ENCODE measurements at places on chromosomes 1 and 21.
A peak's percentile ranks its signal among the peaks of the same experiment; 100 is the strongest.

GRCh38 chr1:207861442-207862177 is 49.3 kb downstream of the CD34 start:
- no peak for DNase-seq

GRCh38 chr1:206890125-206891060 is 6.8 kb upstream of the IL24 start:
- DNase-seq: no peak

- DNase-seq: no peak
Observed at GRCh38 chr1:223056802-223057201, 86.2 kb downstream of the TLR5 start.

- no peak for DNase-seq
Observed at GRCh38 chr1:159091607-159092031, 15.1 kb upstream of the AIM2 start.

GRCh38 chr1:195590649-195591048 is 1017.6 kb downstream of the KCNT2 start:
- DNase-seq: no peak

DNA sequence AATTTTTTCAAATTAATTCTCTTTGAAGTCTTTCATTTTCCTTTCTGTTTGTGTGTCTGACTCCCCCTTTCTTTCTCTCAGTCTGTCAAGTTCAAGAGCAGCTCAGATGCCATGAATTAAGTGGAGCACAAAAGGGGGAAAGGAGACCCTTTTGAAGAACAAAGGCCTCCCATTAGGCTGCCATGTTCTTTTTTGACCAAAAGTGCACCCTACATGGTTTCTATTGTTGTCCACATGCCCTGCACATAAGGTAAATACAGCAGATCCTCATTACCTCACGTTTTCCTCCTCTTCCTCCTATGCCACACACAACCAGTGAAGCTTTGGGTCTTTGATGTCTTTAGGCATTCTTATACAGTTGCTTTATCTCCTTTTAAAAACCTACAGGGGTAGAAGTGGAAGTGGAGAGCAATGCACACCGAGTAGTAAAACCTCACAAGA is 47.7 kb downstream of the POU2F1 start:
- DNase-seq: no peak

DNA sequence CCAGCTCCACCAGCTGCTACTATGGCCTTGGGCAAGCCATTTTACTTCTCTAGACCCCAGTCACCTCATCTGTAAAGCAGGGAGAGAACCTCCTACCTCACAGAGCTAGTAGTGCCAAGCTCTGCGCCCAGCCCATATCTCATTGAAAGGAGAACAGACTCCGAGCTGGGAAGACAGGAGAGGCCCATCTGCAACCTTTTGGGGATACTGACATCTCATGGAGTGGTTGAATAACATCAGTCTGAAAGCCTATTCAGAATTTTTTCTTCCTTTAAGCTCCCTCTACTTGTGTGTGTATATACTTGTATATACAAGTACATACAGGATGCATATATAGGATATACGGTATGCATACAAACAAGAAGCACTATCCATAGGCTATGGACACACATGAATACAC is 279.5 kb upstream of the POU3F1 start:
- no peak for DNase-seq

- no peak for DNase-seq
Observed at GRCh38 chr1:2174348-2175054, 20.1 kb downstream of the FAAP20 start.

- no peak for DNase-seq
Observed at GRCh38 chr1:102586022-102586421, 522.3 kb downstream of the COL11A1 start.

DNA sequence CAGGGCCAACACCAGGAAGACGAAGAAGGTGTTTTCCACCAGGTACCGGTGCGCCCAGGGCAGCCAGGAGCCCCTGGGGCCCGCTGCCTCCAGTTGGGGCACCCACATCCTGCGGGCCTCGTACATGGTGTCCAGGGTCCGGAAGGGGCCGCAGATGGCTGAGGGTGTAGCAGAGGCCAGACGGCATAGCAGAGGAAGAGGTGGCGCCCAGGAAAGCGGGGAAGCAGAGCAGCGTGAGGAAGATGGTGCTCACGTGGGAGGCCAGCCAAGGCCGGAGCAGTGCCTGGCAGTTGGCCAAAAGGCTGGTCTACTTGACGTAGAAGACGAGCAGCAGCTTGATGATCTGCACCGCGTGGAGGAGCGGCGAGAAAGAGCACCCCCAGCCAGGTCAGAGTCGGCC is 40.4 kb downstream of the ZNF691 start:
- DNase-seq: no peak

- no peak for DNase-seq
Observed at GRCh38 chr1:119132179-119132578, 8.3 kb downstream of the WARS2 start.

- no peak for DNase-seq
Observed at GRCh38 chr1:228293393-228293792, 85.5 kb downstream of the OBSCN start.

GRCh38 chr1:179297105-179297378 is 3.4 kb downstream of the SOAT1 start:
- no peak for DNase-seq

DNA sequence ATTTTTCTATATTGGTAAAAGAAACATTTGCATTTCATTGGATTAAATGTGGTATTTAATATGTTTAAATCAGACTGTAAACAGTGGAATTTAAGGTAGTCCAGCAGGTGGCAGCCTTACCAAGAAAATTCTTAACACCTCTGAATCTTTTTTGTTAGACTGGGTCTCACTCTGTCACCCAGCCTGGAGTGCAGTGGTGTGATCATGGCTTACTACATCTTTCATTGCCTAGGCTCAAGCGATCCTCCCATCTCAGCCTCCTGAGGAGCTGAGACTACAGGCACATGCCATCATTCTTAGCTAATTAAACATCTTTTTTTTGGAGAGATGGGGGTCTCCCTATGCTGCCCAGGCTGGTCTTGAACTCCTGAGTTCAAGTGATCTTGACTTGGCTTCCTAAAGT is 98.8 kb downstream of the RABGAP1L start:
- peak; percentile 3 for DNase-seq

DNA sequence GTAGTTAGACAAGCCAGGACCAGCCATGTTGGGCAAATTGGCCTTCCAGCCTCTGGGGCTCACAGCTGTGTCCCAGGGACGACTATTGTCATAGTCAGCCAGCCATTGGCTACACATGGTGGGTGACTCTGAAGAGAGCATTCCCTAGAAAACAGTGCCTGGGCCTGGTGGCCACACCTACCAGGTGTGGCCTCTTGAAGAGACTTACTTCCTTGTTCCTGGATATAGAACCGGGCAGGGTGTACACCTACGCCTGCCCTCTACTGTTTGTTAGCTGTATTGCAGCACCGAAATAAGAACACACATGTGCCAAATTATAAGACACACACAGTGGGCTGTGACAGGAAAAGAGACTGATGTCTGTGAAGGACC is 134.6 kb upstream of the ARHGEF16 start:
- no peak for DNase-seq

DNA sequence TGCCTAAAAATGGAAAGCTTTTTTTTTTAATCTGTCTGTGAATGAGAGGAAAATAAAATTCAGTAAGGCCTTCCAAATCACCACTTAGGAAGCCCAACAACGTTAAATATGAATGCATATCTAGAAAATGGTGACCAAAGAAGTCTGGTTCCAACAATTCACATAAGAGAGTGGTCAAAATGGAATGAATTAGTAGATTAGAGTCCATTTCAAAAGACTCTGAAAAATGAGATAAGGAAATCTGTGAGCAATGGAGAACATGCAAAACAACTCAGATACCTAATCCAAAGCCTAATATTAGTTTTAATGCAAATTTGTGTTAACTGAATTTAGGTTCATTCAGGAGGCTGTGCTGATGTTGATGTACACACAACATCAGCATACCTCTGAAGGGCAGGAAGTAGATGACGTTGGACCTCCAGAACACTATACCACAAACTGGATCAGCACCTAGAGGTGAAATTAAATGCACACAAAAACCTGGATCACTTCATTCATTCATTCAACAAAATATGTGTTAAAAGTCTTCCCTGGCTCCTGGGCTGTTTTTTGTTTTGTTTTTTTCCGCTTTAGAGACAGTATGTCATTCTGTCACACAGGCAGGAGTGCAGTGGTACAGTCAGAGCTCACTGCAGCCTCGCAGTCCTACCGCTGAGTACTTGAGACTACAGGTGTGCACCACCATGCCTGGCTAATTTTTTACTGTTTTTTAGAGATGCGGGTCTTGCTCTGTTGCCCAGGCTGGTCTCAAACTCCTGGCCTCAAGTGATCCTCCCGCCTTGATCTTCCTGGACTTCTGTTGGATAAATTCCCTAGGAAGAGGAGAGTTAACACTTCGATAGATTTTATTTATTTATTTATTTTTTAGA is 4.9 kb upstream of the BRWD1 start:
- no peak for DNase-seq

GRCh38 chr1:248359415-248359814 is 2.0 kb upstream of the OR2T4 start:
- DNase-seq: no peak

DNA sequence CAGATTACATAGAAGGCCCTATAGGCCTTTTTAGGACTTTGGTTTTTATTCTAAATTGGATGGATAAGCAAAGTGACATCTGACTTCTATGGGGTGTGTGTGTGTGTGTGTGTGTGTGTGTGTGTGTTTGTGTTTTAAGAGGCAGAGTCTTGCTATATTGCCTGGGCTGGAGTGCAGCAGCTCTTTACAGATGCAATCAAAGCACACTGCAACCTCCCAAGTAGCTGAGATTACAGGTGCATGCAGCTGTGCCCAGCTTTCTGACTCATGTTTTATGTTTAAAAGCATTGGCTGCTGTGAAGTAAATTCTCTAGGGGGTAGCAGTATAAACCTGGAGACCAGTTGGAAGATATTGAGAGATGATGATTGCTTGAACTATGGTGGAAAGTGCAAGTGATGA is 12.4 kb upstream of the EVI5 start:
- no peak for DNase-seq
